ENCODE measurements at places on chromosomes 5 and 9. TPM values are rescaled to one million over a fixed set of nuclear protein-coding genes. Genes with fewer than 3 reads are reported as not detected.

LHX6 gene
- total RNA-seq = 0.12 TPM

DRD1 gene
- total RNA-seq = not detected

ZDHHC11B gene
- total RNA-seq = not detected

SLC9A3 gene
- 2.1 TPM for total RNA-seq

TXNDC8 gene
- total RNA-seq = not detected

HRCT1 gene
- total RNA-seq = not detected

Data from activated naive CD8-positive, alpha-beta T cell treated with anti-CD3 and anti-CD28 coated beads for 36 hours (primary cell).